ENCODE measurements at places on chromosomes 12 and 14. TPM values are rescaled to one million over a fixed set of nuclear protein-coding genes. Genes with fewer than 3 reads are reported as not detected.

The ZDHHC22 gene
- total RNA-seq: not detected

The FOXN4 gene
- total RNA-seq: not detected

The ARMH4 gene
- total RNA-seq: 0.05 TPM

The IRAK3 gene
- 4.8 TPM for total RNA-seq

The BEGAIN gene
- total RNA-seq: 1.2 TPM

The UBR7 gene
- 32.7 TPM for total RNA-seq

The ETV6 gene
- total RNA-seq: 63.7 TPM

The LUM gene
- total RNA-seq: not detected

The EMP1 gene
- total RNA-seq: 16.3 TPM

The CLEC4D gene
- total RNA-seq: not detected

The TSPAN8 gene
- not detected for total RNA-seq
